IMR-90 (cell line): ENCODE measurements at places on chromosomes 3 and 15. TPM values are rescaled to one million over a fixed set of nuclear protein-coding genes. Genes with fewer than 3 reads are reported as not detected.

- DNase-seq = no peak
Observed at GRCh38 chr3:136741063-136741462, 11.1 kb downstream of the STAG1 start.

The ANKRD63 gene
- total RNA-seq = under 0.01 TPM in 1 of 2 replicates, not detected in the other

GRCh38 chr3:6254490-6254889 is 606.4 kb upstream of the GRM7 start:
- DNase-seq = no peak

GRCh38 chr3:190378240-190378891 is 9.6 kb upstream of the CLDN16 start:
- DNase-seq = peak; percentile 79

The EPB42 gene
- not detected in 2 replicates for total RNA-seq

The ASB14 gene
- not detected in 2 replicates for total RNA-seq

DNA sequence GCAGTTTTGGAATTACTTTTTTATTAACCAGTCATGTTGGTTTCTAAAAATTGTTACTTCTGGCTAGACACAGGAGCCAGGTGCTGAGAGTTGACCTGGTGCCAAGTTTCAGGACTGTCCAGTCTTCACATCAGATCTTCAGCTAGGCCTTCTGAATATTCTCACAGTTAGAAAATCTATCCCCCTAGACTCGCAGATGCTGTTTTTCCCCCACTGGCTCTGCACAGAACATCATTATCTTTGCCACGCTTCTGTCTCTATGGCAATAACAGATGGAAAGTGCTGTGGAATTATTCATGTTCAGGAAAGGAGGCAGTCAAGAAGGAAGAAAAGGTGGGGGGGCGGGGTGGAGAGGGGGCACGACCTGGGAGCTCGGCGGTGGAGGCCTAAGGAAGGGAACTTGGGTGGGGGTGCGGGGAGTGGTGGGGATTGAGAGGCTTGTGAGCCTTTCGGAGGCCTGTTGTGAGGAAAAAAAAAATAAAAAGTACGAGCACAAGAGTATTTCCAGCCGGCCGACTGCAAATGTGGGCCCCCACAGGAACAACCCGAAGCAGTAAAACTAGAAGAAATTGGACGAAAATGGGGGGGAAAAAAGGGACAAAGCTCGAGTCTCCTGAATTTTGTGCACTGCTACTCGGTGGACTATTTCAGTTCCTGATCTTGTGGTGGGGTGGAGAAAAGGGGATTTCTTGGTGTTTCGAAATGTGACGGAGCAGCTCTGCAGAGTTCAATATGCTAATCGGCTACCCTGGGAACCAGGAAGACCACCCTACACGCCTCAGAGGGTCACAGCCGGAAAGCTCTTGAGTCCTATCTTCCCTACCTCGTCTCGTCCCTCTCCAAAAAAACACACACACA is 1.5 kb upstream of the SKIL start:
- DNase-seq = peak; percentile 54

DNA sequence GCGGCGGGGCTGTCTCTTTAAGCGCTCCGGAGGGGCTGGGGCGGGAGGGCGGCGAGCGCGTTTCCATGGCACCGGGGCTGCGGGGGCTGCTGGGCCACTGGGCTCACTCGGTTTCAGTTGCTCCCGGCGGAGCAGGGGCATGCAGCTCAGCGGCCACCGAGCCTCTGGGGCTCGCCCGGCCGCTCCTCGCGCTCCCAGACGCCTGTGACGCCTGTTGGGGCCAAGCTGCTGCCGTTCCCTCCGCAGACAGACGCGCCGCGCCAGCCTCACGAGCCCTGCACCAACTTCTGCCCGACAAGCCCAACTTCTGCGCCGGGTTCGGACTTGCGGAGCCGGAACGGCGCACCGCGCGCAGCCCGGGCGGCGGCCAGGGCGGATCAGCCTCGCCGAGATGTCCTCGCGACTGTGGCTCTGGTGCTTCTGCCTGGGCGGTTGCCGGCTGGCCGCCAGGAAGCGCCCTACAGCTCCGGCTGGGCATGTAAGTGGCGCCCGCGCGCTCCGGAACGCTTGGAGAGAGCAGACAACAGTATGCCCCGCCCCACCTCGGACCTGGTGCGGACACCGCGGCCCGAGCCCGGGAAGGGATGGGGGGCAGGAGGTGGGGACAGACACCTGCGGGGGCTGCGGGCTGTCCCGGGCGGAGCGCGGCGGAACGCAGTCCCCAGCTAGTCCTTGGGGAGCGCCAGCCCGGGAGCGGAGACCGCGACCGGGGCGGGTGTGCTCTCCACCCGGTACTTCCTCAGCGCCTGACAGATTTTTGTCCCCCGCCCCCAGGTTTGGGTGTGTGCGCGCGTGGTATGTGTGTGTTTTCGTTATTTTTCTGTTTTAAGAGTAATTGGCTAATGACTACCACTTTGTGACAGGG is 154.1 kb upstream of the GOLIM4 start:
- peak; percentile 63 for DNase-seq

The ECE2 gene
- not detected in 2 replicates for total RNA-seq

GRCh38 chr3:53495520-53496391 is 1.3 kb downstream of the CACNA1D start:
- DNase-seq = no peak

- peak; percentile 84 for DNase-seq
Observed at GRCh38 chr3:51559411-51559888, 20.9 kb downstream of the RAD54L2 start.

DNA sequence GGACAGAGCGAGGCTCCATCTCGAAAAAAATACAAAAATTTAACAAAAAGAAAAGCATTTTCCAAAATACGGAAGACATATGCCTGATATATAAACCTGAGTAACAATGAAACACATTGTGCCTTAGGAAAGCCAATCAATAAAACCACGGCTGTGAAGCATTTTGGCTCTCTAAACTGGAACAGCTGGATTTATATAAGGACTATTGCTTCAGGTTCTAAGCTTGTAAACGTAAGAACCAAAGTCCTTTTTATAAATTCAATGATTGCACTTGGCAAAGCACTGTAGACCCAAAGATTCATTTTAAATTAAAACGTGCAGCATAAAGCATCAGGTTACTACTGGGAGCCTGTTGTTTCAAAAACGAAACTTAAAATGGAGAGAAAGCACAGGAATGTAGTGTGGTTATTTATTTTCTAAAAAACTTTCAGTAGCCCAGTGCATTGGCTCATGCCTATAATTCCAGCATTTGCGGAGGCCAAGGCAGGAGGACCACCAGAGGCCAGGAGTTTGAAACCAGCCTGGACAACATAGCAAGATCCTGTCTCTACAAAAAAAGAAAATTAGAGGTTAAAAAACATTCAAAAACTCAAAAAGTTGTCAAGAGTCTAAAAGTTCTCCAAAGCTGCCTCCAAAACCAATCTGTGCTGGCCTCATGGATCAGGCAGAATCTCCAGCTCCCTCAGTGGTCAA is 61.5 kb downstream of the USF3 start:
- no peak for DNase-seq

DNA sequence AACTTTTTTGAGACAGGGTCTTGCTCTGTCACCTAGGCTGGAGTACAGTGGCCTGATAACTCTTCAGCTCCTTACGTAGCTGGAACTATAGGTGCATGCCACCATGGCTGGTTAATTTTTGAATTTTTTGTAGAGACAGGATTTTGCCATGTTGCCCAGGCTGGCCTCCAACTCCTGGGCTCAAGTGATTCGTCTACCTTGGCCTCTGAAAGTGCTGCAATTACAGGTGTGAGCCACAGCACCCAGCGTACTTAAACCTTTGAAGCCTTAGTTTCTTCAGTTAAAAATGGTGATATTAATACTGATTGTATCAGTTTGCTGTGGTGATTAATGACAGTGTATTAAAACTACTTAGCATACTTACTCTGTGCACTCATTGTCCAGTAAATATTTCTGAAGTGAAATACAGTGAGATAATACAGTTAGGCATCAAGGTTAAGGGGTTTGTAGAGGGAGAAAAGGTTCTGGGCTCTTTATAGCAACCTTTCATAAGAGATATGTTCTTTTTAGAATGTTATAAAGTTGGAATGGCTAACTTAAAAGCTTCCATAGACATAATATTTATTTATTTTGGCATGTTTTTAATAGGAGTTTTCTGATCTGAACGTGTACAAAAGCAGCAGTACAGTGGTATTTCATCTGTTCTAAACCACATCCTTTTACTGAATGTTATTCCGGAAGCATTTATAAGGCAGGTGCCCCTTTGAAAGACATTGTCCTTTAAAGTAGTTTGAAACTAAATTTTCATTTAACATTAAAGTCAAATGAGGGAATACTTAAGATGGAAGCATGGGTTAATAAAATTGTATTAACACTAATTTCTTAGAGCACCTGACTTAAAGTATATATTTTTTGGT is 23.6 kb downstream of the NCK1 start:
- DNase-seq = no peak

GRCh38 chr15:96171853-96172296 is 158.6 kb upstream of the NR2F2 start:
- peak; percentile 19 for DNase-seq

The CHAC1 gene
- 41.9 and 51.3 TPM in 2 replicates for total RNA-seq

The CAPN3 gene
- under 0.01 and 1.4 TPM in 2 replicates for total RNA-seq

The SLC6A11 gene
- total RNA-seq = not detected in 2 replicates

DNA sequence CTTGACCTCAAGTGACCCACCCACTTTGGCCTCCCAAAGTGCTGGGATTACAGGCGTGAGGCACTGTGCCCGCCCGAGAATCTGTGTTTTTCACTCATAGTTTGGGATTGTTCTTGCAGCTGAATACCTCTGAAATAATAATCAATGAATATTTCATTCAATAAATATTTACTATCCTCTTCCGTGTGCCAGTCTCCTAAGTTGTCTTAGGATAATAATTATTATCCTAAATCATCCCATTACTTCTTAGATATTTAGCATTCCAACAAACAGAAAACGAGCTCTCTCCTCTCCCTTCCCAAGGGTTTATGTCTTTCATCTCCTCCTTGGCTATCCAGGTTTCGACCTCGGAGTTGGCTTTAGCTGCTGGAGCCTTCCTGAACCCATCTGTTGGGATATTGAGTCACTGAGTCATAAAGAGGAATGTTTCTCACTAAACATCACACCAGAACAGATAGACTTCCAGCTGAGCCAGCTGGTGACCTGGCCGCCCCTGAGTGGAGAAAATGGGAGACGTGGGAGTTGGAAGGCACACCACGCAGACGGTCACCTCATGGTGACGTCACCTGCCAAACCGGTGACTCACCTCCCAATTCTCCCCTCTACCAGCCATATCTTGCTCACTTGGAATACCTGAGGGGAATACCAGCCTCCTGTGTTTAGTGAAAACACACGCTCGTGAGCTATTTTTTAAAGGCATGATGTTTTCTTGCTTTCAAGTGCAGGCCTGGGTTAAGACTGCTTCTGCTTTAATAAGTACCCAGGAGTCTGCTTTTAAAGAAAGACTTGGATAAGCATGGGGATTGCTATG is 43.9 kb downstream of the BHLHE40 start:
- DNase-seq = peak; percentile 100

The GHSR gene
- total RNA-seq = not detected in 2 replicates

The SLC27A2 gene
- total RNA-seq = under 0.01 TPM in 1 of 2 replicates, not detected in the other

- no peak for DNase-seq
Observed at GRCh38 chr3:175073219-175073905, 214.2 kb downstream of the NAALADL2 start.

- no peak for DNase-seq
Observed at GRCh38 chr3:12316253-12316652, 27.4 kb downstream of the PPARG start.

The LRRC49 gene
- 16.8 and 19.2 TPM in 2 replicates for total RNA-seq

DNA sequence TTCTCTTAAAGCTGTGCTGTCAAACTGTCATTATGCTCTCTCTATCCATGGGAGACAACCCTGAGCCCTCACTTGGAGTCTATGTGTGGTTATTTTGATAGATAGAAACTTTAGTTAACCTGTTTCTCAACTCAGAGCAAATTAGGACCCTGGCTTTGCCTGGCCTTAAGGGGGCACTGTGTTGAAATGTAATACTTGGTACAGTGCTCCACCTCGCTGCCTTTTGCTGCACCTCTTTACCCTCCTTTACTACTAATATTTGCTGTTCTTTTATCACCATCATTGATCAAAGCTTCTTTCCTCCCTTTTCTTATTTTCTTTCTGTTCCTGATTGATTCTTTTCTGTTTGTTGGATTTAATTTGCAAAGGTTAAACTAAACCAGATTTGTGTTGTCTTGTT is 34.3 kb downstream of the STT3B start:
- no peak for DNase-seq

GRCh38 chr15:74442063-74442462 is 8.3 kb upstream of the SEMA7A start:
- no peak for DNase-seq

GRCh38 chr3:98690876-98691275 is 72.3 kb upstream of the ST3GAL6 start:
- DNase-seq = peak; percentile 21

The KIAA1143 gene
- 16.8 and 23.9 TPM in 2 replicates for total RNA-seq

GRCh38 chr15:75666823-75667501 is 19.2 kb downstream of the SNX33 start:
- peak; percentile 100 for DNase-seq

DNA sequence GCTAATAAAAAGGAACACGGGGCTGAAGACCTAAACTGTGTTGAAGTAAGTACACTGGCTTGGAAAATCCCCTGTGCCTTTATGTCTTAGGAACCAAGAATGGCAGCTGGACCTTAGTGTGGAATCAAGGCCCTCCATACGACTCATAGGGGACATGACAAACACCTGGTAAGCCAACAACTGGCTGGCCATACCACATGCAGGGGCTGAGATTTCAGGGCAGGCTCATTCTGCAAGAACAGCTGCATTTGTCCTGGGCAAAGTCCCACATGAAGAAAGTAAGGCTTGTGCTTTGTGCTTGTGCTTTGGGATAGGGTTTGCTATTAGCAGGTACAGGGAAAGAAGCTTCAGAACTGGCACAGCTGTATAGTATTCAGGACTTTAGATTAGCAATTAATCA is 18.0 kb downstream of the ETV5 start:
- DNase-seq = no peak

DNA sequence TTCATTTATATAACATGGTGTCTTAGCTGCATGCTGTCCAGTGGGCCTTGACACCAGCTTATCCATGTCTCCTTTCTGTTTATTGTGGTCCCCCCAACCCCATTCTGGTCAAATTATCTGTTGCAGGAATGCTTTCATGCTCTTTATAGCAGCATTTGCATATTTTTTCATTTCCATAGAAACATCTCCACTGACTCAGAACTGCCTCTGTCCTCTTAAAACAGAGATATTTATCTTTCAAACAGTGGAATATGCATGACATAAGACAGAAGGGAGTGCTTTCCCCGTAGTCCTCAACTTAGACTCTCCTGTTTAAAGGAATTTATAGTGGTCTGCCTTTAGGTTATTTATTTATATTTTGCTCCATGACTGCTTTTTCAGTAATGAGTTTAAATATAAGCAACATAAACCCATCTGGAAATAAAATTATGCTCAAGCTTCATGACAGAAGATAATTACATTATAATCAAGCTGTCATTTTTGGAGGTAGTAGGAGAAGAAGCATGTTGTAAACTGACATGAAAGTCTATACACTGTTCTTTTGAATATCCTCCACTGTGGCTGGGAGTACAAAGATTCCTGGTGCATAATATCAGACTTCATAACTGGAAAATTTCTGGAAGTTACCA is 179.5 kb upstream of the CD96 start:
- DNase-seq = no peak
